ENCODE measurements at places on chromosomes 12 and 14.

GRCh38 chr14:78605897-78606500 is 435.8 kb downstream of the NRXN3 start:
- peak; percentile 94 for DNase-seq

DNA sequence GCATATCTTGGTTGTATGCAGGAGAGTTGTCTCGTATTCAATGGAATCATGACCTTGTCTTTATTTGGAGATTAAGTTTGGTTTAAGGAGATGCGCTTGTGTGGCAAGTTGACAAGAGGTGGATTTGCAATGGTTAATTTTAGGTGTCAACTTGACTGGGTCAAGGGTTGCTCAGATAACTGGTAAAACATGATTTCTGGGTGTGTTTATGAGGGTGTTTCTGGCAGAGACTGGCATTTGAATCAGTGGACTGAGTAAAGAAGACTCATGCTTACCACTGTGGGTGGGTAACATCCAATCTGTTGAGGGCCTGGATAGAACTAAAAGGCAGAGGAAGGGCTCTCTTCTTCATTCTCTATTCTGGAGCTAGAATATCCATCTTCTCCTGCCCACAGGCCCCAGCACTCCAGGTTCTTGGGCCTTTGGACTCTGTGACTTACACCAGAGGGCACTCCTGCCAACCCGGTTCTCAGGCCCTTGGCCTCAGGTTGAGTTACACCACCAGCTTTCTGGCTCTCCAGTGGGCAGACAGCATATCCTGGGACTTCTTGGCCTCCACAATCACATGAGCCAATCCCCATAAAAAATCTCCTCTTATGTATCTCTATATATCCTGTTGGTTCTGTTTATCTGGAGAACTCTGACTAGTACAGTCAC is 141.5 kb upstream of the ARID2 start:
- no peak for DNase-seq

DNA sequence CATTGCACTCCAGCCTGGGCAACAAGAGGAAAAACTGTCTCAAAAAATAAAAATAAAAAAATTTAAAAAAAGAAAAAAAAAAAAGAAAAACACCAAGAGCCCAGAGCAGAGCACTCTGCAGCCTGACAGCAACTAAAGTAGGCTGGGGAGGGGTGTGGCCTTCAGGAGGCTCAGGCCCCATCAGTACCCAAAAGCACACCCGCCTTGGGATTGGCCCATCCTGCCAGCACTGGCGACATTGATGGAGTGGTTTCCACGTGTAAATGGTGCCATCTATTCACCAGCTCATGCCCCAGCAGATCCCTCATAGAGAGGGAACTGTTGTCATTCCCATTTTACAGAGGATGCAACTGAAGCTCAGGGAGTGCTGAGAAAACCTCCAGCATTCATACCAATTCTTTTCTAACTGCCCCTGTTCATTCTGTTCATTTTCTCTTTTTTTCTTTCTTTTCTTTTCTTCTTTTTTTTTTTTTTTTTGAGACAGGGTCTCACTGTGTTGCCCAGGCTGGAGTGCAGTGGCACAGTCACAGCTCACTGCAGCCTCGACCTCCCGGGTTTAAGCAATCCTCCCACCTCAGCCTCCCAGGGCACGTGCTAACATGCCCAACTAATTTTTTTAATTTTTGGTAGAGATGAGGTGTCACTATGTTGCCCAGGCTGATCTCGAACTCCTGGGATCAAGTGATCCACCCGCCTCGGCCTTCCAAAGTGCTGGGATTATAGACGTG is 89.3 kb downstream of the IRF2BPL start:
- DNase-seq: no peak

GRCh38 chr12:16583969-16584745 is 21.8 kb downstream of the LMO3 start:
- DNase-seq: no peak

GRCh38 chr14:99324291-99324690 is 52.3 kb upstream of the BCL11B start:
- no peak for DNase-seq
